NCI-H524 (cell line): ENCODE measurements at places on chromosomes 4 and X.

DNA sequence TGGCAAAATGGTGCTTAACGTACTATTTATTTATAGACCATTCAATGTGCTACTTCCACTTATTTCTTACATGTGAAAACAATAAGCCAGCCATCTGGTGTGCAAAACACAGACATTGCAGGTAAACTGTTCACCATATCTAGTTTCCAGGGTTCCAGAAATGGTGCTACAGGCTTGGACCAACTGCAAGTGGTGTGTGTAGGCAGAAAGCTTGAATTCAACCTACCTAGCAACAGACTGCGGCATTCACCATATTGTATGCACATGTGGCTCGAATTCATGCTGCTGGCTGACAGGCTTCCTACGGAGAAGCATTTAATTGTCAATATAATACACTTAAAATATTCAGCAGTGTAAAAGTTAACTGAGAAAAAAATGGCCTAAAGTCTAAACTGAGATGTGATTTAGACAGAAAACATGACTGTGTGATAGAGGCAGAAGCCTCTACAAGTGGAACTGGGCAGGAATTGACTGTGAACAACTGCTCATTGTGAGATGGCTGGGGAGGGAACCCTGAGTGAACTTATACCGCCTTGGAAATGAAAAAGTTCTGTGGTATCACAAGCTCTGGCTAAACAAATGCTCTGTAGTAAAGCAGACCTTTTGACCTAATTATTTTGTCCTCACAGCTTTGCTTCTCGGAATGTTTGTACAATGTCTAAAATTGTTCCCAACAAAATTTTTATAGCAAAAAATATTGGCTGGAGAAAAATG, 434.7 kb downstream of the GRIA2 start:
- no peak for DNase-seq

GRCh38 chr4:105067946-105068345, 78.7 kb upstream of the TET2 start:
- DNase-seq = no peak

DNA sequence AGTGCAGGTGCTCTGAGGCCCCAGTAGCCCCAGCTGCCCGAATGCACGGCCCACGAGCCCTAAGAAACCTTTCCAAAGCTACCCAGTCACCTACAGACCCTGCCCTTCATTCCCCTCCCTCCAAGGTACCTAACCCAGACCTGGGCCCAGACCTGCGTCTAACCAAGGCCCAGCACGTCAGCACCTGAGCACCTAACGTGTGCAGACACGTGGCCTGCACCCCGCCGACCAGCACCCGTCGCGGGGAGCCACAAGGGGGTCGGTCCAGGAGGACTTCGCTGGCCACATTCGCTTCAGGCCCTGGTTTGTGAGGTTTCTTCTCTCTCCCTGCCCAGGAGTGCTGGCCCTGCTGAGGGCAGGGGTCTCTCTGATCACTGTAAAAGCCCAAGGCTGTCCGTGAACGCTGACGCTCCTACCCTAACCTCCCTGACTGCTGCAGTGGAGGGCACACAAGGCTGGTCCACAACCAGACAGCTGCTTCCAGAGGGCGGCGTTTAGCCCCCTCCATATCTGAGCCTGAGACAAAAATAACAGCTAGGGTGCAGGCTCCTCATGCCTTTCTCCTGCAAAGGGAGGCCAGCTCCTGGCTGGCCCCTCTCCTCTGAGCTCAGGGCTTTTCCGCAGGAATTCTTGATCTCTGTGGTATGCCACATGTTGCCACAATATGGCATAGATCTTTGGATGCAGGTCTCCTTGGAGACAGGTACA, 31.8 kb downstream of the WDR1 start:
- no peak for DNase-seq

GRCh38 chr4:93751411-93751810, 77.1 kb upstream of the ATOH1 start:
- DNase-seq = no peak

DNA sequence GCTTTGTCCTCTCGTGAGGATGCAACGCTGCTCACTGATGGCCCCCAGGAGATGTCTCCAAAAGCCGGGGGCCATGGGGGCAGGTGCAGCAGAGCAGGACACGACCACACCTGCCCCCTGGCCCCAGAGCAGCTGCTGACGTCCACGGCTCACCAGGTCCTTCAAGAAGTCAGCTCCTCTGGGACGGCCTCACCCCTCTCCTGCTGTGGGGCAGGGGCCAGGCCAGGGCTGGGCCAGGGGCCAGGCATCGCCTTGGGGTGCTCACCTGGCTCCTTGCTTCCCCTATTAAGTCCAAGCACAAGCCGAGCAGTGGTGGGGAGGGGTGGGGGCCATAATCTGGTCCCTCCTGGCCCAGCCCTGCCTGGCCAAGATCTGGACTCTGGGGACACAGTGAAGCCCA, 28.6 kb upstream of the MXD4 start:
- DNase-seq = no peak

GRCh38 chrX:131895807-131896206, 127.3 kb upstream of the STK26 start:
- no peak for DNase-seq

DNA sequence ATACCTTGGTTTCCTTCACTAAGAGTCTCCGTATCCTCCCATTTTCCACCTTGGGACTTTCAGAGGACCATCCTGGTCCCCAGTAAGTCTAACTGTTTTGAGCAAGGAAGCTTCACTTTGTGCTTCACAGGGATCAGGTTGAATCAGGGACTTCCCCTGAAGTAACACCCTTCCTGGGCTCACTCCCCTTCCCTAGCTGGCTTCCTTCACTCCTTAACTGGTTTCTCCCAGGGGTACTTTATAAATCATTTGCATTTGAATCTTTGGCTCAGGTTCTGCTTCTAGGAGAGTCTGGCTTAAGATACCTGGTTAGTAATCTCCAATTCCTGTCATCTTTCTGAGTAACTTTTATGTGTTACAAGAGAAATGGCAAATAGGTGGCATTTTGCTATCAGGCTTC, 24.5 kb upstream of the GRIA2 start:
- DNase-seq = no peak

GRCh38 chr4:839675-840443, 13.9 kb upstream of the CPLX1 start:
- DNase-seq = no peak

DNA sequence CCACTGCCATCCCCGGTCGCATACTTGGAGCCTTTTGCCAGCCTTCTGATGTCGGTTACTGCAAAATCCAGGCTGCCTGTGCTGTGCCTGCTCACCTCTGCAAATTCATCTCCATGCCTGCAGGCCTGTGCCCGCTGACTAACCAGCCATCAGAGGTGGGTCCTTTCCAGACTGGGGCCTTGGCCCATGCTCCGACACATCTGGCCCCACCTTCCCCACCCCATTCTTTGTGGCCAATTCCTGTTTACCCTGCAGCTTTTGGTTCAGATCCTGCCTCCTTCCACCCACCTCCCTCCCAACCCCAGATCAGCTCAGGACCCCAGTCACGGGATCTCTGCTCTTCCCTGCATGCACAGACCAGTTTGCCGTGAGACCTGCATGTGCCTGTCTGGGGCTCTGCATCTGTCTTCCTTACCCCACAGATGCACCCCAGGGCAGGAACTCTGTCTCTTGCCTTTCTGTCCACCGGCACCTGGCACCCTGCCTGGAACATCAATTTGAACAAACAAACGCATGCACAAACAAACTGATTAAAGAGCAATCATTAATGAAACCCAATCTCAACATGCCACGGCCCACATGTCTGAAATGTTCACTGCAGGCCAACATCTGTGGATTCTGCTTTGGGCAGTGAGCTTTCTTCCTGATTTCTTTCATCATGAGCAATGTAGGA, 112.8 kb upstream of the PSAPL1 start:
- no peak for DNase-seq

DNA sequence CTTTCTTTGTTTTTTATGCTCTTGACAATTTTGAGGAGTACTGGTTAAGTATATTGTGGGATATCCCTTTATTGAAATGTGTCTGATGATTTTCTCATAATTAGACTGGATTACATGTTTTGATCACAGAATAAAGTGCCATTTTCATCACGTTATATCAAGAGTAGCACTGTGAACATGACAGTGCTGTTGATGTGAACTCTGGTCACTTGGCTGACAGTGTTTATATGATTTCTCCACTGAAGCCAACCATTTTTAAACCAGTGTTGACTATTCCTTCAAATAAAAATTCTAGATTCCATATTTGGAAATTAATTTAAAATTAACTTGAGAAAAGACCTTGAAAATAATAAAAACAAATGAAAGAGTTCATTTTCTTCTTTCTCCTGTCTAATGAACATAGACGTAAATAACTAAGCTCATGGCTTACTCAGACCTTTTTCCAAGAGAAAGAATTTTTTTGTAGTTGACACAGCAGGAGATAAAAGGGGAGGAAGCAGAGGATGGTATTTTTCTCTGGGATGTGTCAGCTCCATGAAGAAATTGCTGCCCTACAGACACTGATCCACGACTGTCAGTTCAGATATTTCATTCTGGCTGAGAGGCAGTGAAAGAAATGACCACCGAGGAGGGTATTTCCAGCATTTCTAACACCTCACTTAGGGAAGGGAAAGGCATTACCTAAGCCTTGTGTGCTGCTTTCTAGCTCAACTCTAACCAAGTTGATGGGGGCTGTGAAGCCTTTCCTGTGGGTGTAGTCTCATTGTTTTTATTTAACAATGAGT, 150.9 kb upstream of the ANK2 start:
- no peak for DNase-seq

DNA sequence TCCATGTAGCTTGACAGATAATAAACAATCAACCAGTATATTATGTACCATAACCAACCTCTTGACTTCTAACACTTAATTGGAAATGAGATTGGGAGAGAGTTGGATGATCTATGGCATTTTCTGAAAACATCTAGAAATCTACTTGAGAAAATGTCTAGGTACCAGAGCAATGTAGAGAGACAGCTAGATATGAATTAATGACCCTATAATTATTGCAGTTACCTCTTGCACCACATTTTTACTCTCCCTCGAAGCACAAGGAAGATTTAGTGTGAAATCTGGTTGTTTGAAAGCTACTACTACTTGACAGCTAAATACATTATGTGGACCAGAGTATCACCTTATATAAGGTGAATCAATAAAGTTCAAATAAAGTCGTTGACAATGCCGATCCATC, 1534.4 kb upstream of the IGFBP7 start:
- no peak for DNase-seq

DNA sequence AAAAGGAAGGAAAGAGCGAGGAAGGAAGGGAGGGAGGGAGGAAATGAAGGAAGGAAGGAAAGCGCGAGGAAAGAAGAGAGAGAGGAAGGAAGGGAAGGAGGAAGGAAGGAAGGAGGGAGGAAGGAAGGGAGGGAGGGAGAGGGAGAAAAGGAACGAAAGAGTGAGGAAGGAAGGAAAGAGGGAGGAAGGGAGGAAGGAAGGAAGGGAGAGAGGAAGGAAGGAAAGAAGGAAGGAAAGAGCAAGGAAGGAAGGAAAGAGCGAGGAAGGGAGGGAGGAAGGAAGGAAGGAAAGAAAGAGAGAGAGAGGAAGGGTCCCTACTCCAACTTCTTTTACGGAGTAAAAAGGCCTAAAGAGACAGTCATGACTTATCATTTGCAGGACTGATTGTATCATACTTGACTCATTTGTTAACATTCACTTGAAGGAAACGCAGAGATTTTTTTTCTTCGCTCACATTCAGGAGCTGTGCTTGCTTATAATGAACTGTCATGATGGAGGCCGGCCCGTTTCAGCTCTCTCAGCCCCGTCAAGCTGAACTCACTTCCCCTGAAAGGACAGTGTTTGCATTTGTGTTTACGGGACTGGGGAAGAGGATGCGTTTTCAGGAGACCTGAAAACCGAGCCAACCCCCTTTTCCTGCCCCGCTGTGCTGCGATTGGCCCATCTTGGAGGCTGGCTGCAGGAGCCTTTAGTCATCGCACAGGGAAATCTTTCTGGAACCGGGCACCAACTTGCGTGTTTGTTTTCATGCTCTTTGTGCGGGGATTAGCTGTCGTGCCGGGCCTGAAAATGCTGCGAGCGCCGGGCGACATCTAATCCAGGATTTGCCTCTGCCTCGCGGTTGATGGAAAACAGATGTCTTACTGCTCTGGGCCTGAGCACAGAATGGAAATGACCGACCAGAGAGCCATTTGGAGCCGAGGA, 17.8 kb downstream of the TRIM2 start:
- DNase-seq = peak; percentile 71

GRCh38 chr4:97587912-97588311, 555.4 kb downstream of the STPG2 start:
- DNase-seq = no peak

GRCh38 chrX:143663755-143664154, 27.9 kb upstream of the SLITRK4 start:
- no peak for DNase-seq

DNA sequence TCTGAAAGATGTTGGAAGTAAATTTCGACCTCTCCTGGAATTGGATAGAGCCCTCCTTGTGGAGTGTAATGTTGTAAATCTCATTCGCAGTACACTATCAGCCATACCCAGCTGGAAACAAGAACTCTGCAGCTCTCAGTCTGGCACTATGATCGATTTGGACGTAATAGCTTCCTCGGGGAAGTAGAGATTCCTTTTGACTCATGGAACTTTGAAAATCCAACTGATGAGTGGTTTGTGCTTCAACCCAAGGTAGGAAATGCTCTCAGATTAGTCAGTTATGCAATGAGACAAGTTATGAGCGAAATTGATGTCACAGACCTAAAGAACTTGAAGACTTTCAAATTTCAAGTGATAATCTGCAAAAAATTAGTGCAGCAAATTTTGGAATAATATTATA, 103.9 kb downstream of the SYTL5 start:
- DNase-seq = no peak

GRCh38 chr4:14700083-14700482, 302.2 kb upstream of the CPEB2 start:
- no peak for DNase-seq

DNA sequence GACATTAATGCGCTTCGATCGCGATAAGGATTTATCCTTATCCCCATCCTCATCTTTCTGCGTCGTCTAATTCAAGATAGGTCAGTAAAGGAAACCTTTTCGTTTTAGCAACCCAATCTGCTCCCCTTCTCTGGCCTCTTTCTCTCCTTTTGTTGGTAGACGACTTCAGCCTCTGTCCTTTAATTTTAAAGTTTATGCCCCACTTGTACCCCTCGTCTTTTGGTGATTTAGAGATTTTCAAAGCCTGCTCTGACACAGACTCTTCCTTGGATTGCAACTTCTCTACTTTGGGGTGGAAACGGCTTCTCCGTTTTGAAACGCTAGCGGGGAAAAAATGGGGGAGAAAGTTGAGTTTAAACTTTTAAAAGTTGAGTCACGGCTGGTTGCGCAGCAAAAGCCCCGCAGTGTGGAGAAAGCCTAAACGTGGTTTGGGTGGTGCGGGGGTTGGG, 528 bp upstream of the FGF2 start:
- DNase-seq = no peak

GRCh38 chr4:70734168-70734954, 12.6 kb downstream of the RUFY3 start:
- no peak for DNase-seq

- DNase-seq = no peak
Observed at GRCh38 chrX:37361596-37361995, 12.4 kb downstream of the PRRG1 start.

GRCh38 chrX:117522725-117523700, 593.6 kb downstream of the KLHL13 start:
- no peak for DNase-seq

- no peak for DNase-seq
Observed at GRCh38 chr4:39032218-39033085, at the start of gene TMEM156. TSS of gene TMEM156 (minus strand) at chr4:39032409. CDS start at chr4:39032313, 96 bp downstream.
